Progenitor cell of endocrine pancreas (in vitro differentiated cells): ENCODE measurements at places on chromosomes 7 and 10.

GRCh38 chr7:151999424-152000090, 25.9 kb upstream of the GALNT11 start:
- DNase-seq, result no peak

- DNase-seq, result no peak
These were observed 58.3 kb upstream of the COMTD1 start for GRCh38 chr10:75294031-75294437.

- no peak for DNase-seq
These were observed 18.3 kb upstream of the CDK6 start for GRCh38 chr7:92854501-92855238.

- DNase-seq, result no peak
These were observed 65.9 kb upstream of the DDC start for GRCh38 chr7:50631100-50631499.

DNA sequence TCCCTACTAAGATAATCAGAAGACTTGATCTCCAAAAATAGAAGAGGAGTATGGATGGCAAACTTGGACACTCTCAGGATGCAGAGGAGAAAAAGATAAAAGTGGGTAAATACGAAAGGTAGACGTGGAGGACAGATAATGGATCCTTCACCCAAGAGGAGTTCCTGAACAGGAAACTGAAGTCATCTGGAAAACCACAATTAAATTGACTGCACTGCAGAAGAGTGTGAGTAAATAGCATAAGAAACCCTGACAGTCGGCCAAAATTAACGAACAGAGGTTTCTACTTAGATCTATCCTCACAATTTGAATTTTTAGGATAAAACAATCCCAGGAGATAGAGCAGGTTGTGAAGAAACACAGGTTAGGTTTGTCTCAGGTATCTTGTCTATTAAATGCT, 70.5 kb downstream of the SDK1 start:
- no peak for DNase-seq

GRCh38 chr10:79068562-79069324, at the start of gene ZMIZ1:
ZMIZ1 (plus strand) TSS chr10:79068966; CDS start chr10:79201633, 132,667 bp downstream.
- peak; percentile 74 for DNase-seq

GRCh38 chr7:55965805-55966421, 1.5 kb downstream of the NIPSNAP2 start:
- no peak for DNase-seq

GRCh38 chr10:306675-307185, 171.5 kb downstream of the ZMYND11 start:
- DNase-seq, result no peak

- DNase-seq, result no peak
These were observed 124.6 kb upstream of the ZNF479 start for GRCh38 chr7:57256637-57257375.

GRCh38 chr7:116697761-116698160, 25.8 kb downstream of the MET start:
- no peak for DNase-seq

DNA sequence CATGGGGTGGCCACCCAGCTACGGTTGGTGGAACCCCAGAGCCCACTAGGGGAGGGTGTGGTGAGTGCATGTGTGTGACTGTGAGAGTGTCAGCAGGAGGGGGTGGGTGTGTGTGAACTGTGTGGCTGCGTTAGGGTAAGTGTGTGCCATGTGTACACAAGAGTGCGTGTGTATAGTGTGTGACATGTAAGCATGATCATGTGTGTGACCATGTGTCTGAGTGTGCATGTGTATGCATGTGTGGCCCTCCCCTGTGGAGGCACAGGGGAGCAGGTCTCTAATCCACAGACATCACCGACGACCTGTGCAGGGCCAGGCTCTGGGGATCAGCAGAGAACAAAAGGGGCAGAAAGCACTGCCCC, 3.5 kb upstream of the CFAP46 start:
- DNase-seq, result no peak

GRCh38 chr10:110458266-110458920, 39.3 kb upstream of the DUSP5 start:
- no peak for DNase-seq

- no peak for DNase-seq
These were observed 295.9 kb downstream of the PLXNA4 start for GRCh38 chr7:132280335-132280734.

DNA sequence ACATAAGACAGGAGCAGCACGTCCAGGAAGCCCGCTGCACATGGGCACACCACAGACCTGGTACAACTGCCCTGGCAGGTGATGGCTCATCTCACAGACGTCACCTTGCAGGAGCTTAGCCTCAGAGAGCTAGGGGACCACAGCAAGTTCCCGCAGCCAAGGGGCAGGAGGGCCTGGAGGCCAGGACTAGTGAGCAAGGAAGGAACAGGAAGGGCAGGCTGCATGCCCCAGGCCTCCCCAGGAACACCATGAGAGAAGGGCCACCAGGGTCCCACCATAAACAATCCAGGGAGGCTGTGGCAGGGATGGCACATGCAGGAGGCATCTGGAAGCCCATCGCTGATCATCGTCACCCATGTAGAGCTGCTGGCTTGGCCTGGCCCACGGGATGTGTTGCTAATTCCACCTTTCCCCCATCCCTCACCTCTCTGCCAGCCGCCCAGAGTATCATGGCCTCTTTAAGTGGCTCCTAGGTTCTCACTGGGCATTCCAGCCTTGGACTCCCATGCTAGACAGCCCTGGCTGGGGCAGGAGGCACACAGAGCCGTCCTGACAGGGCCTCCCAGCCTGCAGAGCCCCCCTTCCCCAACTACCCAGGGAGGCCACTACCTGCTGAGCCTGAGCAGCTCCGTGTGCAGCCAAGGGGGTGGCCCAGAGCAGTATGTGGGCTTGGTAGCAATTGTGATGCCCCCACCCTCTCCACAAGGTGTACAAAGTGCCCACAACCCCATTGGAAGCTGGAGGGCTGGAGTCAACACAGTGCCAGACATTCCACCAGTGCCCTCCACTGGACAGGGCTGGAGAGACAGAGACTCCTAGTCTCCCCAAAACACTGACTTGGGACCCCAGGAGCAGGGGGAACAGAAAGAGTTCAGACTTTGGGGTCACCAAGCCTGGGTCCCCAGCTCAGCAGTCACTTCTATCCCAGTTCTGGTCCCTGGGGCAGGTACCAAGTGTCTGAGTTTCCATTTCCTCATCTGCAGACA, 35.5 kb downstream of the GRID1 start:
- no peak for DNase-seq

DNA sequence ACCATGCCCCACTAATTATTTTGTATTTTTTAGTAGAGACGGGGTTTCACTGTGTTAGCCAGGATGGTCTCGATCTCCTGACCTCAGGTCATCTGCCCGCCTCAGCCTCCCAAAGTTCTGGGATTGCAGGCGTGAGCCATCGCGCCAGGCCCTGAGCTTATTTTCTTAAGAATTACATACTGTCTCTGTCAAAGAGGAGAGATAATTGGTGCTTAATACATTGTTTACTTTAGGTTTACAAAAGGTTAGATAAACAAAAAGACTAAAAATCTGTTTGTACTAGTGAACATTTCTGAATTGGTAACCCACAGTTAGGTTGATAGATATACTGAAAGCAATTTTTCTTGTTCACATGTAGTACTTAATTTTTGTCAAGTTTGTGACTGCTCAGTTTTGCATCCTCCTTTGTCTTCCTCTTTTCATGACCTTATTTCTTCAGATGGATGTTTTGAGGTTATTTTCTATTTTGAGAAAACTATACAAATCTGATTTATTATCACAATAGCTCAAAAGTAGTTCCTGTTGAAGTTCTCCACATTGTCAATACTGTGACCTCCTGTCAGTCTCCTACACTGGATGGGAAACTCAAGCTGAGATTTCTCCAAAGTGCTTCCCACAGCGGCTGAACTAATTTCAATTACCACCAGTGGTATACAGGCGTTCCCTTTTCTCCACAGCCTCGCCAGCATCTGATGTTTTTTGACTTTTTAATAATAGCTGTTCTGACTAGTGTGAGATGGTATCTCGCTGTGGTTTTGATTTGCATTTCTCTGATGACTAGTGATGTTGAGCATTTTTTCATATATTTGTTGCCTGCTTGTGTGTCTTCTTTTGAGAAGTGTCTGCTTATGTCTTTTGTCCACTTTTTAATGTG, 22.5 kb downstream of the HHEX start:
- DNase-seq, result no peak

DNA sequence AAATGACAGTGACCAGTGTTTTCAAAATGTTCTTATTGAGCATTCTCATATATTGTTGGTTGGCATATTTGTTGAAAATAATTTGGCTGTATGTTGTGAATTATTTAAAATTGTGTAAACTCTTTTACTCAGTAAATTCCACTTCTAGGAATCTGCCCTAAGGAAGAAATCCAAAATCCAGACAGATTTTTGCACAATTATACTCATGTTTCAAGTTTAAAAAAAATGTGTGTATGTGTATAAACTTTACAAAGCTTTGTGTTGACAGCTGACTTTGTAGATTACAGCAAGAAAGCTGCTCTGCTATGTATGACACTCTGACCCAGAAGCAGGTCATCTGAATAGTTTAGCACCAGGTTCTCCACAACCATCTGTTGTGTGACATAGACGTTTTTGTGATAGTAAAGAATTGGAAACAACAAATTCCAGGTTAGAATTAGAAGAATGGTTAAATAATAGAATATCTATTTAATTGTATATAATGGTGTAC, 21.6 kb downstream of the KIFBP start:
- DNase-seq, result no peak

DNA sequence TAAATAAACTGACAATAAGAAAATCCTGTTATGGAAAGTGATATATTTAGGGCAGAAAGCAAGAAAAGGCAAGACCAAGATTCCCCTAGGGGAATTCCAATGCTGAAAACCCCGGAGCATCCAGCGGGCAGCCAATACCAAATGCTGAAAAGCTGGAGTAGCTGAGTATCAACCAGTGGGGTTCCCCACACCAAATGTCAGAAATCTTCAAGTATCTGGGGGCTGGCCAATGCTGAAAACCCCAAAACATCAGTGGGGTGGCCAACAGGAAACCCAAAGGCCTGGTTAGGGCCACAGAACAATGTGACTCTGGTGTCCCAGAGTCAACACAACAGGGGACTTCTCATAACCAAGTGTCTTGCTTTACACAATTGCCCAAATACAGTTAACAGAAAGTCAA, 271.8 kb upstream of the CACNA2D1 start:
- no peak for DNase-seq

DNA sequence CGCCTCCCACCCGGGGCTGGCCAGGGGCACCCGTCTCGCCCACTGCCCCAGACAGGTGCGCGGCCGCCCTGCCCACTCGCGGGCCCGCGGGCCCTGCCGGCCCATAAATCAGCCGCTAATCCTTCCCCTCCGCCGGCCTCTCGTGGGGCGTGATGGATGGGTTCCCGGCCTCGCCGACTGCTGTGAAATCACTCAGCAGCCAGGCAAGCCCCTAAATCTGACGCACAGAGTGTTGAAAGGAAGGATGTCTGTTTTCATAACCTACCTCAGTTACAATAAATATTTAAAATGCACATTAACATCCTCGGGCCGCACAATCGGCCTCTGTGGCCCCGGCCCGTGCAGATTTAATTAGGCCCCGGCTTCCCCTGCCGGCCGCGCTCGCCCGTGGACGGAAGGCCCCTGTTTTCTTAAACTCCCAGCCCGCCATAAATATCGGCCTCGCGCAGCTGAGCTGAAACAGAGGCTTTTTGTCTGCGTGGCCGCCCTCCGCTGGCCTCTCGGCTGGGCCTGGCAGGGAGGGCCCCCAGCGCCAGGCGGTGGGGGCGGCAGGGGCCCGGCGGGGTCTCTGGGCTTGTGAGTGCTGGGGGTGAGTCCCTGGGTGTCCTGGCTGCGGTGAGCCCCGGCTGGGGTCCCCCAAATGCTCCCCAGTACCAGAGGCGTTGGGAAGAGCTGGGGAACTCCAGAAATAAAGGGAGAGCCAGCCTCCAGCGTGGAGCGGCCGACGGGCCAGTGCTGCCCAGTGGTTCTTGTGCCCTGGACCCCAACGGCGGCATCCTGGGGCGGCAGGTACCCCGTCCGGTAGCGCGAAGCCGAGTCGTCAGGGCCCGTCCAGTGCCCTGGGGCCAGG, 90.7 kb downstream of the UNCX start:
- DNase-seq, result no peak

DNA sequence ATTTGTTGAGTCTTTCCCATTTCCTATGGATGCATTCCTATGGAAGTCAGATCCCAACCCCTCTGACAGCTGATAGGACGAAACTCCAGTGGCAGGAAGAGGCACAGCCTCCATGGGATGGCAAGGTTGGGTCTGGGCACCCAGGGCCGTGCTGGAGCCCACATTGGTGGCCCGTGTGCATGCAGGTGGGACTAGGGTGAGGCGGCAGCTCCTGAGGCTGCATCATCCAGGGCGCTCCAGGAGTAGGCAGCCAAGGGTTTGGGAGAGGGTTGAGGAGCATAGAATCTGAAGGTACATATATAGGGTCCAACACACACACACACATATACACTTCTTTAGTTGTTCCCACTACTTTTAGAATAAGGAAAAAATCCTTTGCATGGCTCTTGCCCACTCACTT, 81.4 kb upstream of the BMPER start:
- DNase-seq, result no peak

- no peak for DNase-seq
These were observed 143.1 kb upstream of the CDCA7L start for GRCh38 chr7:22088827-22089226.

DNA sequence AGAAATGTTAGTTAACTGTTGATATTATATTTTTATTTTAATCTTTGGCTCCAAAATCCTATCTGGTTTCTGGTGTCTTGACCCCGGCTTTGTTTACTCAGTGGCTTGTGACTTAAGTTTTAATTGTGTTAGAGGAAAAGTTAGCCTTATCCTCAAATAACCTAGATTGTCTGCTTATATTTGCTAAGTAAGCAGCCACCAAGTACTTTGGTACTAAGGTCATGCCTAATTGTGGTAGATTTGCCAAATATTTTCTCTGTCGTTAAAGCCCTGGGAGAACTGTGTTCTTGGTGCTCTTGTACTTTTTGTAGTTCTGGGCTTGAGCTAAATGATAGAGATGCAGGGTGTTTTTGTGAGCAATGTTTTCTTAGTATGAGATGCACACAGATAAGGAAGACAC, 34.8 kb downstream of the GPR158 start:
- DNase-seq, result no peak

DNA sequence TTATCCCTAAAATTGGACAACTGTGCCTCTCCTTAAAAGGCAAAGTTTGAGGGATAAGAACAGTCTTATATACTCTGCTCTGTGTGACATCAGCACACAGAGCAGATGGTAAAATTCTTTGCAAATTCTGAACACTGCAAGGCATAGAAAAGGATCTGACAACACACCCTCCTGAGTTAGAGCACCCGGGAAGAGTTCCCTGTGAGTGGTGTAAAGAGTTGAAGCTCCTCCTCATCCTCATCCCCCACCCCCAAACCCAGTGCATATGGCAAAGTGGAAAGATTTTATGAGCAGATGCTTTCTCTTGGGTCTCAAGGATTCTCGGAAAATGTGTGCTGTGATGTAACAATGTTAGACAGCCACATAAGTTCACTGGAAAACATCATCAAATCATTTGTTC, 40.0 kb upstream of the DGKI start:
- DNase-seq, result no peak
